Caki2 (cell line): ENCODE measurements at places on chromosomes 7 and 10. TPM values are rescaled to one million over a fixed set of nuclear protein-coding genes. Genes with fewer than 3 reads are reported as not detected.

The WASHC2A gene
- 20.1 and 24.6 TPM in 2 replicates for total RNA-seq

The SLC26A3 gene
- total RNA-seq = not detected in 2 replicates

The CUL2 gene
- total RNA-seq = 10.4 and 14.9 TPM in 2 replicates

The OPN4 gene
- 0.17 TPM in 1 of 2 replicates, not detected in the other for total RNA-seq

The PIK3CG gene
- not detected in 2 replicates for total RNA-seq

DNA sequence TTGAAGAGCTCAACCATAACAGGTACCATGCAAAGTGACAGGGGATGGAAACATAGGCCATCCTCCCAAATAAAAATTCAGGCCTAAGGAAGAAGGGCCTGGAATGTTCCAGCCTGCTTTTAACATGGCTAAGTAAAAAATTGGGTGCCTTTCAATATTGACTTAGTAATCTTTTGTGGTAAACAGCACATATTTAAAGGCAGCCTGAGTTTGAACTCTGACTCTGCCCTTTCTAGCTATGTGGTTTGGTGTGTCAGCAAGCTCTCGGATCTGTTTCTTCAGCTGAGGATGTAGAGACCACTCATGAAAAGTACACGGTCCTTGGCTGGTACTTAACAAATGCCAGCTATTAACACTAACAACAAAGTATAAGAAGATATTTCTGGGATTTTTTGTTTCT lies 191.8 kb upstream of the CDCA7L start:
- no peak for DNase-seq

- DNase-seq = no peak
Measured at GRCh38 chr7:106521541-106521940, 139.4 kb downstream of the CCDC71L start.

DNA sequence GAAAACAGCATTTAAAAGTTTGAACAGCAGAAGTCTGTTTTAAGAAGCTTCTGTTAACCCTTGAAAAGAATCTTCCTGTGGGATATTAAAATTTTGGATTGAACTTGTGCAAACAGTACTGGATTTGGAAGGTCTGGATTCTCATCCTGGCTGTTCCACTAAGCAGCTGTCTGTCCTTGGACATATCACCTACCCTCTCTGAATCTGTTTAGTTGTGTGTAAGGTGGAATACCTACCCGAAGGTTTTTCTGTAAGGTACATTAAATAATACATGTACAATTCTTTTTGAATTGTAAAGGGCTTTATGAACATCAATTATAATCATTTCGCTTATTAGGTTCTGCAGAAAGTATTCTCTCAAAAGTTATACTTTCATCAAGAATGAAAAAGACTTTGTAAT lies 2.2 kb downstream of the PDCD4 start:
- no peak for DNase-seq

- no peak for DNase-seq
Measured at GRCh38 chr10:113381416-113381815, 171.4 kb upstream of the HABP2 start.

- DNase-seq = no peak
Measured at GRCh38 chr10:114379631-114380041, 24.7 kb downstream of the AFAP1L2 start.
